Aorta (tissue), 5 donors: ENCODE measurements at places on chromosomes 5 and 9.

DNA sequence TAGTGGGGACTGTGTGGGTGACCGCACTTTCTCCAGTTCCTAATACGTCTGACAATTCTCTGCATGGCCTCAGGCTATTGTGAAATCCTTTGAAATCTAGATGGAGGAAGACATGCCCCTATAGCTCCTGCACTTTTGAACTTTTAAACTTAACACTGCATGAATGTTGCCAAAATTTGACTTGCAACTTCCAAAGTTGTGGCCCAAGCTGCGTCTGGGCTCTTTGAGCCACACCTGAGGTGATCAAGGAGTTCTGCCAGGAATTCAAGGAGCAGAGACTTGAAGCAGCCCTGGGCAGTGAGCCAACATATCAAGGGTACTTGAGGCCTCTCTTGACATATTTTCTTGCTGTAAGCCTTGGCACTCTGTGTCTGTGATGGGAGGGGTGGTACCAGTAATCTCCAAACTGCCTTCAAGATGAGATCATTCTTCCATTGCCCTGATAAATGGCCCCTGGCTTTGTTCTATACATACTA lies 1336.1 kb upstream of the CDH9 start:
- H3K27me3 ChIP-seq: no peaks in the 10 kb centered on the region
- H3K36me3 ChIP-seq: no peaks in the 10 kb centered on the region
- H3K27ac ChIP-seq: no peak overlapping the region
- H3K4me3 ChIP-seq: no peak overlapping the region
- no peak for DNase-seq
- H3K4me1 ChIP-seq: no peaks in the 10 kb centered on the region

GRCh38 chr5:157748760-157749461 lies 5.4 kb downstream of the LSM11 start:
- no peaks in the 10 kb centered on the region for H3K27me3 ChIP-seq
- no peak for DNase-seq
- H3K4me1 ChIP-seq: no peaks in the 10 kb centered on the region
- H3K27ac ChIP-seq: no peak overlapping the region

GRCh38 chr5:172064358-172064757 lies 57.9 kb upstream of the FBXW11 start:
- no peaks in the 10 kb centered on the region for H3K27me3 ChIP-seq
- H3K27ac ChIP-seq: no peak overlapping the region
- no peaks in the 10 kb centered on the region for H3K4me1 ChIP-seq
- peaks cover 2% of the 10 kb centered on the region for H3K36me3 ChIP-seq
- no peak for DNase-seq

DNA sequence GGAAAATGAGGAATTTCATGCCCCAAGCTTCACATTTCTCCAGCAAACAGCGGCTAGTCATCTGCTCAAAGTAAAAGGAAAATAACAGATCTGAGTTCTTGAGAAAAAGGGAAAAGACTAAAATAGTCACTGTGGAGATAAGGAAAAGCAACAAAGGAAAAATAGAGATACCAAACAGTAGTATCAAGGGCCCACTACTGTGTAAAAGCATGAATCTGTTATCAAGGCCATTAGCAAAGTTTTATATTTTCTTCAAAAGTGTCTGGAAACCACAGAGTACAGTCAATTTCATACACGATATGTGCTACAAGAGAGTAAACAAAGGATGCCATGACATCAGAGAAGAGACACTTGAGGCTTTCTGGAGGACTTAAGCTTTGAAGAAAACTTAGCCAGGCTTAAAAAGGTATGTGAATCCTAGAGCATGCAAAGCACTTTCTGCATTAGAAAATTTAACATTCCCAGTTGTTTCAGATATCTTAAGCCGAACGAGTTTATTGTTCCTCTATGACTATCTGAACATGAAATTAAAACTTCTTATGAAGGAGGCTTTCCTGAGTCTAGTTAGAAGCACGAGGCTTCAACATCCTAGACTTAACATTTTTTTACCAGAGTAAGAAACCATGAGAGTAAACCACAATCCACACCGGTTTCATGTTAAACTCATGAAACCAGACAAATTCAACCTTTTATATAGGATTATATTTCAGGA lies 1.2 kb downstream of the TTC33 start:
- H3K4me1 ChIP-seq: peaks cover 4% of the 10 kb centered on the region
- H3K36me3 ChIP-seq: no peaks in the 10 kb centered on the region
- DNase-seq: no peak
- peak overlapping the region; percentile 83 for H3K4me3 ChIP-seq
- no peaks in the 10 kb centered on the region for H3K27me3 ChIP-seq

GRCh38 chr5:16797951-16798350 lies 138.1 kb downstream of the MYO10 start:
- H3K4me3 ChIP-seq: no peak overlapping the region
- H3K4me1 ChIP-seq: no peaks in the 10 kb centered on the region
- H3K27me3 ChIP-seq: no peaks in the 10 kb centered on the region

DNA sequence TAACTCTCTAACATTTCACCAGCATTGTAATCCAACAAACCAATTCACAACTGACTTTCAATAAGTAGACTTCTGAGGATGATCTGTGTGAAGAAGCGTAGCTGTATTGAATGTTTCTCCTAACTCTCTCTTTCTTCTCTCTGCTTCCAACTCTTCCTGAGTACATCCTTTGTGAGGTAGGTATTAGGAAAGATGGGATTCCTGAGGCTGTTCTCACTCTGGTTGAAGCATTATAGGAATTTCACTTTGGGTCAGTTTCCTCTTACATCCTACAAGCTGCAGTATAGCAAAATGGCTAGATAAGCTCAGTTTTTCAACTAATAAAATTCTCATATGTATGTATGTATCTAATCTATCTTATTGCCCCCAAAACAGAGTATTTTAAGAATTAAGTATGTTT lies 702.8 kb downstream of the CETN3 start:
- no peaks in the 10 kb centered on the region for H3K27me3 ChIP-seq
- peaks cover 1% of the 10 kb centered on the region for H3K4me1 ChIP-seq
- no peaks in the 10 kb centered on the region for H3K36me3 ChIP-seq
- H3K4me3 ChIP-seq: no peak overlapping the region
- no peak for DNase-seq

DNA sequence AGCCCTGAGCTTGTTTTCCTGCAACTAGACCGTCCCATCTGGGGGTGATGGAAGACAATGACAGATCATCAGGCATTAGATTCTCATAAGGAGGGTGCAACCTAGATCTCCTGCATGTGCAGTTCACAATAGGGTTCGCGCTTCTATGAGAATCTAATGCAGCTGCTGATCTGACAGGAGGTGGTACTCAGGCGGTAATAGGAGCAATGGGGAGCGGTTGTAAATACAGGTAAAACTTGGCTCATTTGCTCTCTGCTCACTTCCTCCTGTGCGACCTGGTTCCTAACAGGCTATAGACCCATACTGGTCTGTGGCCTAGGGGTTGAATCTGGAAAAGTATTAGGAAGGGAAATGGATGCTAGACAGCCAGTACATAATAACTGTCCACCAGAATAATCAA lies 39.7 kb downstream of the PTTG1 start:
- H3K4me1 ChIP-seq: no peaks in the 10 kb centered on the region
- H3K36me3 ChIP-seq: no peaks in the 10 kb centered on the region
- H3K4me3 ChIP-seq: no peak overlapping the region
- H3K27me3 ChIP-seq: no peaks in the 10 kb centered on the region
- DNase-seq: no peak

DNA sequence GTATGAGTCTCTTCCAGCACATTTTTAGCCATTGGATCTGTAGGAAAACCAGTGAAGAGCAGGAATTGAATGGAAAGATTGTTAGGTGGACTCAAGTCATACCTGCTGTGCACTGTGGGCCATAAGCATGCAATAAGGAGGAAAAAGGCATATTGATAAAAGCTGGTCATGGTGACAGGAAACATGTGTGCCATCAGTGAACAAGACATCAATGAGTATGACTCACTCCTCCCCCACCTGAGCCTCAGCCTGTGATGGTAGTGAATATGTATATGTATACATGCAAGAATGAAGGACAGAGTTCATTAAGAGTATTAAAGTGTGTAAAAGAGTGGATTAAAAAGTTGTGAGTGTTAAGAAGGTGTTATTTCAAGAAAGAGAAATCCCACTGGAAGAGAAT lies 164.5 kb downstream of the TMEM38B start:
- no peaks in the 10 kb centered on the region for H3K36me3 ChIP-seq
- no peak for DNase-seq
- H3K27ac ChIP-seq: no peak overlapping the region
- H3K27me3 ChIP-seq: no peaks in the 10 kb centered on the region
- H3K4me1 ChIP-seq: no peaks in the 10 kb centered on the region

- H3K27me3 ChIP-seq: no peaks in the 10 kb centered on the region
- H3K4me3 ChIP-seq: no peak overlapping the region
- no peaks in the 10 kb centered on the region for H3K36me3 ChIP-seq
- no peak overlapping the region for H3K27ac ChIP-seq
These were observed 326.7 kb downstream of the PIK3R1 start for GRCh38 chr5:68542207-68542606.
